ENCODE measurements at places on chromosomes 1 and 21.

DNA sequence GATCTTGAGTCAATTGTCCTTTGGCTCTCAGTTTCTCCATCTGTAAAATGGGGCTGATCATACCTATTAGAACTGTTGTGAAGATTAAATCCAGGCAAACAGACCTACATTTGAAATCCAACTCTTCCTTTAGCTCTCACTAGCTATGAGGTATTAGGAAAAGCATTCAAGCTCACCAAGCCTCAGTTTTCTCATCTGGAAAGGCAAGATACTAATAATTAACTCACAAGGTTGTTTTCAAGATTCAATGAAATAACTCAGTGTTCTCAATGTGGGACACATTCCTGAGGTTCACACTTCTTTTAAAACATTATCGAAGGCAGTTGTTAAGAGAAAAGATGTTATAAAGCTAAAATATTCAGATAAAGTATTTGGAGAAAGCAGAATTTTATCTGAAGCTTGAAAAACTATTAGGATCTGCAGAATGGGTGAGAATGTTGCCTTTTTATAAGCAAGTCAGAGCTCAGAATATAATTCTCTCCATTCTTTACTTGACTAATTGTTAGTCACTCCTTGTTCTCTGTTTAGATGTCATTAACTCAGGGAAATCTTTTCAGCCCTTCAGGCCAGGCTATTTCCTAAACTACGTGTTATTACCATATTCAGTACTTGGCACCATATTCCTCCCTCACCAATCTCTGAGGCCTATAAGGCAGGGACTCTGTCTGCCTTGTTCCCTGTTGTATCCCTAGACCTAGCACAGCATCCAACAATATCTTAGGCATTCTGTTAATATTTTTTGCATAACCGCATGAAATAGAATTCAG lies 72.0 kb upstream of the VAV3 start:
- DNase-seq = no peak

DNA sequence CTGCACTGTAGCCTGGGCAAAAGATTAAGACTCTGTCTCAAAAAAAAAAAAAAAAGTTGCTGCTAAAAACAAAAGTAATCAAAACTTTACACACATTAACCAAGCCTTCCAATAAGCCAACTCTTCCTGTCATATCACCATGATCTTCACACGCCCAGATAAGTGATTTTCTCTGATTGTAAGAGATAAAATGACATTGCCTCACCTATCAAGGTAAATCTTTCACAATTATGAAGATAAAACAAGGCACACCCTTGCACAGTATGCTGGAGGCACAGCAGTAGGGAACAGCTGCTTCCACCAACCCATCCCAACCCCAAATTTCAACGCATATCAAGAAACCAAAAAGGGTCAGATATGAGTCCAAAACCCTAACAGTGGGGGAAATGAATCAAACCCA lies 8.8 kb upstream of the TIAM1 start:
- DNase-seq = no peak

- DNase-seq = no peak
These were observed 118.7 kb downstream of the UBR4 start for GRCh38 chr1:19091196-19091953.

DNA sequence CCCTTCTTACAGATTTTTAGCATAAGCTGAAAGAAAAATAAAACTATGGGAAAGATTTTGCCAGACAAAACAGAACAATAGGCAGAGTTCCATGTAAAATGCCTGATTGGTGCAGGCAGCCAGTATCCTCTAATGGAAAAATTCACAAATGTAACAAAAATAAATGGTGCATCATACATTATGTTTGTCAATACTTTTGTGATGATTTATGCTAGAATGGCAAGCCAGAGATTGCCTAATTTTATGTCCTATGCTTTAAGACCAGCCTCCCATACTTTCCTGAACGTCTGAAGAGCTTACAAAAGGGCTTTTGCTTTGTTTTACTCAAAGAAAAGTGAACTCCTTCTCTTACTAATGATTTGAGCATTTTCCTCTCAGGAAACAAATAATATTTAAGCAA lies 81.5 kb upstream of the KCNJ15 start:
- no peak for DNase-seq

GRCh38 chr1:54096227-54096876 lies 42.9 kb downstream of the TCEANC2 start:
- DNase-seq = no peak

DNA sequence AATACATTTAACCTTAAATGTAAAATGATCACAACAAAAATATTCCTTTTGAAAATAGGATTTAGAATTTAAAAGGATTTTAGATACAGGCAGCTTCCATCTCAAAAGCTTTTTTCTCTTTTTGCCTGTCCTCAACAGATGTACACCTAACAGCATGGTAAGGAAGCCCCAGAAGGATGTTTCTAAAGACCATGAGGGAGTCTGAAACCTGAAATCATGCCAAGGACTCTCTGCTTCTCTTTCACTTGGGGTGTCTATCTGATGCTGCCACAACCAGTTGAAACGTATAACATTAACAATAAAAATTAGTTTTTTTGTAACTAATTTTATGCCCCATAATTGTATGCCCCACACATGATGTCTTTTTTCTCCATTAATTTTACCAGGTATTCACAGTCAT lies 5.4 kb upstream of the ZNF281 start:
- no peak for DNase-seq

- no peak for DNase-seq
These were observed 158.3 kb downstream of the PLXNA2 start for GRCh38 chr1:208085655-208086515.

GRCh38 chr1:3598522-3599285 lies 12.6 kb downstream of the MEGF6 start:
- no peak for DNase-seq

DNA sequence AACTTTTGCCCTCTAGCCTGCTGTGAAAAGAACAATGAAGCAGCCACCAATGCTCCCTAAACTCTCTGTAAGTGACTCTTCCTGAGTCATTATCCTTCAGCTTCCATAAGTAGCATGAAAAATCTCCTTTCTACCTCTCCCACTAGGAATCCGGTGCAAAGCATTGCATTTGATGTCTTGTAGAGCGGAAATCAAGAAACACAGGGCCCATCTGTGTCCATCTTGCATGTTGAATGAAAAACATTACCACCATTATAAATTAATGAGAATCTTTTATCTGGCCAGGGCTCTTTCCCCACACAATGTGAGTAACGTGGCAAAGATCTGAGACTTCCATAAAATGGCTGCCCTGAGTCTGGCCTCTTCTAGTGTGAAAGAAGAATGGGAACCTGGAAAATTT lies 324.4 kb downstream of the ADGRL2 start:
- no peak for DNase-seq

- no peak for DNase-seq
These were observed 5.1 kb downstream of the PARP1 start for GRCh38 chr1:226402739-226403165.

DNA sequence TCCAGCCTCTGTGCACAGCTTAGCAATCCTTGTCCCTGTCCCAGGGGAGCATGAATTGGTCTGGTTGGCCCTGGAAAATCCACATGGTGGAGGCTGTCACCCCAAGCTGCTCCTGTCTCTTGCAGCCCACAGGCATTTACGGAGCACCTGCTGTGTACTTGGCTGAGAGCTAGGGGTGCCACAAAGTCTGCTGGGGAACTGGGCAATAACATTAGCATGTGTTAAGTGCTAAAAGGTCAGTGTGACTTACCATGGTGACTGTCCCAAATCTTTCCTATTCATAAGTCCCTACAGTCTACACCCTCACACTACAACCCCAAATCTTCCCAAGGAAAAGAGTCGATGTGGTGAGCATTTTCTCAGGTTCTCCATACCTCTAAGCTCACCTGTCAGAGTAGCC lies 53.6 kb upstream of the ARTN start:
- no peak for DNase-seq

DNA sequence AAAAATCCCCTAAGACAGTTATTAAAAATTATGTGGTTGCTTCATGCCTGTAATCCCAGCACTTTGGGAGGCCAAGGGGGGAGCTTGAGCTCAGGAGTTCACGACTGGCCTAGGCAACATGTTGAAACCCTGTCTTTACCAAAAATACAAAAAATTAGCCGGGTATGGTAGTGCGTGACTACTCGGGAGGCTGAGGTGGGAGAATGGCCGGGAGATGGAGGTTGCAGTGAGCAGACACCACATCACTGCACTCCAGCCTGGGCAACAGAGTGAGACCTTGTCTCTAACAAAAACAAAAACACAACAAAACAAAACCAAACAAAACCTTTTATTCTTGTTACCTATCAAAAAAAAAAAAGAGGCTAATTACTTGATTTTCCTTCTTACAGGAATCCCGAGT lies 2.1 kb downstream of the ELK4 start:
- no peak for DNase-seq

DNA sequence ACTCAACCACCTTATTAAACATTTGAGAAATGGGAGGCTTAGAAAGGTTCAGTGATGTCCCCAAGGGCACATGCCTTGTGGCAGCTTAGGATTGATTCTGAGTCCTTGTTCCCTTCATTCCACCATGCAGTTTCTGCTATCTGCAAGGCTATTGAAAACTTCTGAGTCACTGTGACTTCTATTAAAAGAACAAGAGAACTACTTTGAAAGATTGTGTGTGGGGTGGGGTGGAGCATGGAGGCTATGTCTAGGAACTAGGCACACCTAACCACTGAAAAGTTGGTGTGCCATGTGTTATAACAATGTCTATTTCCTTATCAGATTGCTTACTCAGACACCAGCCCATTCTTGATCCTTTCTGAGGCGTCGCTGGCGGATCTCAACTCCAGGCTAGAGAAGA lies 10.8 kb downstream of the MTARC1 start:
- no peak for DNase-seq

GRCh38 chr1:19647643-19648042 lies 3.5 kb downstream of the NBL1 start:
- no peak for DNase-seq

- no peak for DNase-seq
These were observed 55.4 kb downstream of the UBIAD1 start for GRCh38 chr1:11328444-11328843.

- peak; percentile 64 for DNase-seq
These were observed 49.8 kb upstream of the RIPK4 start for GRCh38 chr21:41816583-41817165.

DNA sequence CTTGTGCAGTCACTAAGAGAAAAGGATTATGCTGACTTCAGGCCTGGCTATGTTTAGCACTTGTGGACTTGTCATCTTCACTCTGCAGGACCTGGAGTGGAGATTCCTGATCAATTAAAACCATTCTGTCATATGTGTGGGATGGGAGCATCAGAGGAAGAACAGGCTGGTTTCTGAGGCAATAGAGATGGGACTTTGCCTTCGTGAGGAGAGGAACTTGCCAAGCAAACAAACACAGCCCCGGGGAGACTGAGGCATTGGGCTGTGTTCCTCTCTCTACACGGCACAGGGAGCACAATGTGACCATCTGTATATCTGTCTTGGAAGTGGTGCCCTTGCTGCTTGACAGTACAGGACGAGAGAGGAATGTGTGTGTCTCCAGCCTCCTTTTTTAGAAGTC lies 23.1 kb downstream of the VASH2 start:
- no peak for DNase-seq

- DNase-seq = no peak
These were observed 142.8 kb downstream of the ASTN1 start for GRCh38 chr1:177021687-177022086.

DNA sequence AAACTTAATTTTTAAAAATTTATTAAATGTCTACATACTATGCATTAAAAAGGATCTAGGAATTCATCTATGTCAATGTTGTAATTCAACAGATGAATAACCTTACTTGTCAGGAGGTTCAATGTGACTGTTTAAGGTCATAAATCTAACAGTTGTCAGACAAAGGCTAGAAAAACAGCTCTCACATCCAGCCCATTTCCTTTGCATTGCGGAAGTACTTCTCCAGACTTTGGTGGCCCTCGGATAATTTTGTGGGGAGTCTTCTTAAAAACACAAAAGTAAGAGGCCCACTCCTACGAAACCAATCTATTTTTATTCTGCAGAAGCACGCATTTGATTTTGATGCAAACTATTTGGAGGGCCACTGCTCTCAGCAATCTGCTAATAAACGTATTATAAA lies 122.6 kb upstream of the CHRM3 start:
- DNase-seq = no peak

GRCh38 chr1:43577655-43578542 lies 47.2 kb downstream of the PTPRF start:
- no peak for DNase-seq

- no peak for DNase-seq
These were observed 60.8 kb downstream of the FASLG start for GRCh38 chr1:172719694-172720138.

DNA sequence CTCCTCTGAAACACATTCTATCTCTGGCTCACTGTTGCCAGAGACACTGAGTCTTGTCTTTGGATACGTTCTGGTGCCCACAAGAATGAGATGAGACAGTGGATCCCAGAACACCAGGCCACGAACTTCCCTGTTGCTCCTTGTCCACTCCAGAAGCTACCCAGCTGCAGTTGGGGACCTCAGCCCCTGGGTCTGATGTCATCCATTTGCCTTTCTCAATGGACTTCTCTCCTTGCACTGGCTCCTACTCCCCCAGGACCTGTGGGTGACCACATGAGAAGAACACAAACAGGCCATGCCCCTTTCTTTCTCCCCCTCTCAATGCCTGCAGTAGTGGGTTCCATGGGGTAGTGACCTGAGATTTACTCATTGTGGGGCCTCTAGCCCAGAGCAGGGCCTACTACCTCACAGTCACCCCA lies 5.9 kb downstream of the NBPF1 start:
- no peak for DNase-seq

DNA sequence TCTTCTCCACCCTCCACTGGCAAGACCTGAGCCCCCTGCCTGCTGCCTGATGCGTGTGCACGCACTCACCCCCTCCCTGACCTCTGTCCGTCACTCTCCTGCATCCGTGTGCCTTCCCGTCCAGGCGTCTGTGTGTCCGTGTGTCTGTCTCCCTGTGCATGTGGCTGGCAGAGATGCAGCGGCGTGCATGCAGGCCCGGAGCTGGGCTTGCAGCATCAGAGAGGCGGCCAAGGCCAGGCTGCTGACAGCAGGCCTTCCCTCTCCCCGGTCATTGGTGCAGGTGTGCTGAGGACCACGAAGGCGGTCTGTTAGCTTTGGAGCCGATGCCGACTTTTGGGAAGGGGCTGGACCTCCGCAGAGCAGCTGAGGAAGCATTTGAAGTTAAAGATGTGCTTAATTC lies 22.8 kb upstream of the ARHGEF16 start:
- DNase-seq = no peak

DNA sequence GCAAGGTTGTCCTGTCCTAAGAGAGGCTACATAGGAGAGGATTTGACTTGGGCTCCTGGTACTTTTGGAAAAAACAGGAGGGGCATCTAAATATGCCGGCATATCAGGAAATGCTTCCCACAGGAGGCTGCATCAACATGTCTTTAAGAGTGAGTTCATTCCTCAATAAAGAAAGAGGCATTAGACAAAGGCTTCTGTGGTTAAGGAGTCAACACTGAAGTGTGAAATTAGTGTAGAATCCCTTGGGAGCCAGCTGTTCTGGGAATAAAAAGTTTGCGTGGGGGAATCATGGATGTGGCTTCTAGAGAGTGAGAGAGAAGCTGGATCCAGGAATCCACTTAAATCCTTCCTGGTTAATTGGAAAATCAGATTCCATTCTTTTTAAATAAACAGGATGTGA lies 69.5 kb downstream of the DNM3 start:
- DNase-seq = no peak

- no peak for DNase-seq
These were observed 195.9 kb downstream of the TOMM20 start for GRCh38 chr1:234932511-234933430.

Measured in stimulated activated CD4-positive, alpha-beta T cell treated with anti-CD3 and anti-CD28 coated beads, Interleukin-4, amount 100 ng/mL, for 1 hour (primary cell).